ENCODE measurements at places on chromosomes 16 and 17.

- DNase-seq = no peak
Measured at GRCh38 chr16:9039210-9039609, 52.2 kb upstream of the HAPSTR1 start.

DNA sequence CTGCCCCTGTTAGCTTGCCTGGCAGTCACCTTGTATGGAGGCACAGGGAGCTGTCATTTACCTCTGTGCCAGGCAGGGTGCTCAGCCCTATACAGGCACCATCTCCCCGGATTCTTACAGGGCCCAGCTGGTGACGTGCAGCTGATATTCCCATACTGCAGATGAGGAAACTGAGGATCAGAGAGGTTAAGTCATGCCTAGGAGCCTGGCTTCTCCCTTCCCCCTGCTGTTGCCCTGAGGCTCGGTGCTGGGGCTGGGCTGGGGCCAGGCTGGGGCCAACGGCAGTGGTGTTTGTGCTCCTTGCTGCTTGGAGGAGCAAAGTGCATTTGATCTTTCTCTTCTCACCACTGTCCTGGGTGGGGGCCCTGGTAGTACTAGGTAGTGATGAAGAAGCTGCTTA lies 54.7 kb upstream of the IL34 start:
- no peak for DNase-seq

DNA sequence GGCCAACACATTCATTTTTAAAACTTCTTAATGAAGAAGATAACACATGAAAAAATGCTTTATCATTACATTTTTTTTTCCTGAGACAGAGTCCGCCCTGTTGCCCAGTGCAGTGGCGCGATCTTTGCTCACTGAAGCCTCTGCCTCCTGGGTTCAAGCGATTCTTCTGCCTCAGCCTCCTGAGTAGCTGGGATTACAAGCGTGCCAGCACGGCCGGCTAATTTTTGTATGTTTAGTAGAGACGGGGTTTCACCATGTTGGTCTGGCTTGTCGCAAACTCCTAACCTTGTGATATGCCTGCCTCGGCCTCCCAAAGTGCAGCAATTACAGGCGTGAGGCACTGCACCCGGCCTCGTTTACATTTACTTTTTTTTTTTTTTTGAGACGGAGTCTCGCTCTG lies 13.2 kb downstream of the HBQ1 start:
- DNase-seq = no peak

DNA sequence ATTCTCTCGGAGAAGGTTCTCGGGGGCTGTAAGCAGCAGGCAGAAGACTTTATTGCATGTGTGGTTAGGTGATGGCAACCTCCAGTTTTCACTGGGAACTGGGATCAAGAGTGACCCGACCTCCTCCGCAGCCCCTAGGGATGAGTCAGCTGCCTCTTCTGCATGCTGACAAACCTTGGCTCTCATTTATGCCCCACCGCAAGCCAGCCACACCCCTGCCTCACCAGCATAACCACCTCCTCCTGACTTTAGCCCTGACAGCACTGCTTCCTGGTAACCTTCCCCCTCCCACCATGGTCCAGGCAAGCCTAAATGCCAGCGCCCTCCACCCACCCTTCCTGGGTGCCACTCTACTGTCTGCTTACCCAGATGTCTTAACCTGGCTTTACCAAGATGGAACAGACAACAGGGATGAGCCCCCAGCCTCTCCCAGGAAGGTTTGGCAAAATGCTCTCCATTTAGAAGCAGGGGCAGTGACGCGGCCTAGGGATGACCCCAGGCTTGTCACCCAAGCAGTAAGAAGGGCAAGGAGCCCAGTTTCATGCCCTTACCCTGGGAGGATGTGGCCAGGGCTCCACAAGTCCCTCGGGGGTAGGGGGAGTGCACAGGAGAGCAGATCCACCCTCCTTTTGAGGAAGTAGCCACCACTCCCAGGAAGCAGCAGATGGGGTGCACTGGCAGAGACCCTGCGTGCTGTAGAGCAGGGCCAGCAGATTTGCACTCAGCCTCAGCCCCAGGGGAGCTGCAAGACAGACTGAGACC lies 73.5 kb downstream of the GOSR1 start:
- no peak for DNase-seq

- DNase-seq = no peak
Measured at GRCh38 chr16:52466994-52467393, 79.9 kb downstream of the TOX3 start.

GRCh38 chr17:7431231-7431630 lies 2.6 kb downstream of the SPEM3 start:
- DNase-seq = no peak

DNA sequence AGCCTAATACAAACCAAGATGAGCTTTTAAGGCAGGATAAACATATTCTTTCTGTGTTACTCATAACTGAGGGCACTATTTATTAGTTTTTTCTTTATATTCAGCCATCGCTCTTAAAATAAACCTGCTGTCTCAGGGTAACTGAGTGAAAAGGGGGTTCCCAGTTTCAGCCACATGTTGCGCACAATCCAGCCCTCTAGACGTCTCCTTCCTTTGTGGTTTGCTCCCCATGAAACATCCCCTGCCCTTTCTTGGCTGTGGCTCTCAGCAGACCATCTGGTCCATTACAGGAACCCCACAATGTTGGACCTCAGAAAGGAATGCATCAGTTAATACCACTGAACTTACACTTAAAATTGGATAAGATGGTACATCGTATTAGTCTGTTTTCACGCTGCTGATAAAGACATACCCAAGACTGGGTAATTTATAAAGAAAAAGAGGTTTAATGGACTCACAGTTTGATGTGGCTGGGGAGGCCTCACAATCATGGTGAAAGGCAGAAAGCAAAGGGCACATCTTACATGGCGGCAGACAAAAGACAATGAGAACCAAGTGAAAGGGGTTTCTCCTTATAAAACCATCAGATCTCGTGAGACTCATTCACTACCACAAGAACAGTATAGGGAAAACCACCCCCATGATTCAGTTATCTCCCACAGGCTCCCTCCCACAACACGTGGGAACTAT lies 12.6 kb upstream of the IL21R start:
- no peak for DNase-seq

DNA sequence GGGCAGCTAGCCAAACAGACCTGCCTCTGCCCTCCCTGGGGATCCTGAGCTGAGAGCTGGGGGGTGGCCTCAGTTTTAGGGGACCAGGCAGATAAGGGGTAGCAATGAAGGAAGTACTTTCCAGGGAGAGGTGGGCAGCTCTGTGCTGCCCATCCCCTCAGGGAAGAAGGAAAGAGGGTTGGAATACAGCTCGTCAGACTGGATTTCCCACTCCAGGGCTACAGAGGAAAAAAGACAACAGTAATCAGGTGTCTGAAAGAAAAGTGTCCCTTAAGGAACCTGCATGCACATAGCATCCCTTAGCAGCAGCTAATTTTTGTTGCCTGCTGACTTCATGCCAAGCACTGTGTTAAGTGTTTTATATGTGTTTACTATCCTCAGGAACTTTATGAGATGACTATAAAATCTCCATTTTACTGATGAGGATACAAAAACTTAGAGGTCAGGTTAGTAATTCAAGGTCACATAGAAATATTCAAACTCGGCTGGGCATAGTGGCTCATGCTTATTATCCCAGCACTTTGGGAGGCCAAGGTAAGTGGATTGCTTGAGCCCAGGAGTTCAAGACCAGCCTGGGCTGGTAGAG lies 3.2 kb upstream of the MRPL58 start:
- DNase-seq = no peak

- DNase-seq = no peak
Measured at GRCh38 chr16:733382-734207, 6.7 kb downstream of the HAGHL start.

DNA sequence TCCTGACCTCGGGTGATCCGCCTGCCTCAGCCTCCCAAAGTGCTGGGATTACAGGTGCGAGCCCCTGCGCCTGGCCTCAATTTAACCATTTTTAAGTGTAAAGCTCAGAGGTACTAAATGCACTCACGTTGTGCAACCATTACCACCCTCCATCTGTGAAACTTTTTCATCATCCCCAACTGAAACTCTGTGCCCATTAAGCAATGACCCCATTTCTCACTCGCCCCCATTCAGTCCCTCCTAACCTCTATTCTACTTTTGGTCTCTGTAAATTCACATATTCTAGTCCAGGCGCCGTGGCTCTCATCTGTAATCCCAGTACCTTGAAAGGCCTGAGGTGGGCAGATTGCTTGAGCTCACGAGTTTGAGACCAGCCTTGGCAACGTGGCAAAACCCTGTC lies 8.3 kb upstream of the SPNS3 start:
- no peak for DNase-seq
